ENCODE measurements at places on chromosomes 6 and 20.

- DNase-seq = no peak
Observed at GRCh38 chr20:20969701-20970280, 136.4 kb downstream of the LINC00237 start.

DNA sequence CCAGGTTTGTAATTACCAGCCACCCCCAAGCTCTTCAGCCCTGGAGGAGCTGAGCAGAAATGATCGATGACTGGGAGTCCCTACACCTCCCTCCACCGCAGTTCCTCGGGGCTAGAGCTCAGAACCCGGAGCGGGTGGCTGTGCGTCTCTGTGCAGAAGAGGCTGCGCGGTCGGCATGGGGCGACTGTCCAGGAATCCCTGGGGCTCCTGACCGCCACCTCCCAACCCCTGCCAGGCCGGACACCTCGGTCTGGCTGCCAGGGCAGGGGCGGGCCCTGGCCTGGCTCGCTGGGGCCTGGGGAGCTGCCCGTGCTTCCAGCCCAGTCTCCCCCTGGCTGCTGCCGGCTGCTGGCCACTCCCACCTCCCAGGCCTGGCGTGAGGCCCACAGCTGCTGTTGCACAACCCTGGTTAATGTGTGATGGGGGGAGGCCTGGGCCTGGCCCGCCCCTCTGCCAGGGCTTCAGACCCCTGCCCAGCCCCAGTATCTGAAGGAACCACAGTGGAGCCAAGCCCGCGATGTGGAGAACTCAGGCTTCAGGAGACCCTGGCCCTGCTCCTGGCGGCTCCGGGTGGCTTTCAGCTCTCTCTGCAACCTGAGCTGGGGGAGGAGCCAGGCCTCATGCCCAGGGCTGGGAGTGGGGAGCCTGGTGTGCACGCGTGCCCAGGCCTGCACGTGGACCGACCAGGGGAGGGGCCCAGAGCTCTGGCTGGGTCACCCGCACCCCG, 1.2 kb downstream of the SLC2A4RG start:
- DNase-seq = peak; percentile 96

- DNase-seq = no peak
Observed at GRCh38 chr6:112881828-112882780, 535.0 kb downstream of the RFPL4B start.

DNA sequence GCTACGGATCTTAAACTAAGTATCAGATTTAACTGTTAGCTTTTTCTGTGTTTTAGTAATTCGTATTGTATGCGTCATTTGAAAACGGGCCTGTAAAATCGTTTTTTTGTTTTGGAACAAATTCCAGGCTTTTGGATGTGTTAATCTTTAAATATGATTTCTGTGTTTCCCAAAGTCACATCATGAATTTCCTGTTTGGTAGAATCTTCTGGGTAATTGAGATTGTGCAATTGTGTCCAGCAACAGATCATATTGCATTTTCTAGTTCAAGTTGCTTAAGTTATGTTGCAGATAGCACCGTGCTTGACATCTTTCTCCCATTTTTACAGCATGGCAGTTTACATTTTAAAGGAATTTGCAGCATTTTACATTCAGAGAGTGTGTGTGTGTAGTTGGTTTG, 1.9 kb downstream of the MAPK14 start:
- DNase-seq = no peak

DNA sequence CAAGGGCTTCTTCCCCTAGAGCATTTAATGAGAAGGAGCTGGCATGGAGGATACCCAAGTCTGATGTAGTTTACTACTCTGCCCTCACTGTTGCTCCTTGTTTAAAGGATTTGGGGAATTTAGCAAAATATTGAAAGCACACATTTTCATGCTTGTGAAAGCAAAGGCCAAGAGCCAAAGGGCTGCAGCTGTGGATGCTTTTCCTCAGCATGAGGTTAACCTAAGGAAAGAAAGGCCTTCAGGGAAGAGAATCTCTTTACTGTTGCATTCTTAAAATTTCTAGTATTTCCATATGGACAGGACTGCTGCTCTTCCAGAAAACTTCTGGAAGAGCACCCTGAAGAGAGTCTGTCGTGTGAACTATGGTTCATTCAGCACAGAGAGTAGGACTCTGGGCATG, 45.9 kb upstream of the SASH1 start:
- DNase-seq = no peak

- DNase-seq = no peak
Observed at GRCh38 chr6:88145298-88145963, 20.7 kb downstream of the CNR1 start.

GRCh38 chr20:57870597-57871236, 160.9 kb upstream of the PMEPA1 start:
- no peak for DNase-seq

DNA sequence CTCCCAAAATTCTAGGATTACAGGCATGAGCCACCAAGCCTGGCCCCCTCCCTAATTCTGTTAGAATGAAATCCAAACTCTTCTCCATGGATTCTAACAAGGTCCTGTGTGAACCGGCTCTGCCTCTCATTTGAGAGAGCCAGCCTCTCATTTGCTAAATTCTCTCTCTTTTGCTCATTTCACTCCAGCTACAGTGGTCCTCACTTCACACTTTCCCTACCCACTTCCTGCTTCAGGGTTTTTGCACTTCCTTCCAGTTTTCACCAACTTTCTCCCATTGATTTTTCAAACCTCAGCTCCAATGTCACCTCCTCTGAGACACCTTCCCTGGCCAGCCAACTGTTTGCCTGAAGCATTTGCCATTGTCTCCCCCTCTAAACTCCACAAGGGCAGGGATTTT, 5.1 kb downstream of the COX4I2 start:
- DNase-seq = no peak

DNA sequence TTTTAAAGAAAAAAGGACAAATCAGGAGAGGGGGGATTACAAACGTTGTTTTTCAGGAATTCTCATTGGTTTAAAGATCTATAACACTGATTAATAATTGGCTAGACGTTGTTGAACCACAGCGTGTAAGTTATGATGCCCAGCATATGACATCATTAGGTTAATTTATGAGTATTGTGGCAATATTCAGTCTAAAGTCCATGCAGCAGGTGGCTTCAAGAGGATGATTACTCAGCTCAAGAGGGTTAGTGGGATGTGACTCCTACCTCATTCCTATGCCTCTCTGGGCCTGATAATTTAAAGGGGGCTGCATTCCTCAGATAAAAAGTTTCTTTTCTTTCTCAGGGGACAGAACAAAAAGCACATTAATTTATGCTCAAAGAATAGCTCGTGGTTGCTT, 1309.0 kb downstream of the EPHA7 start:
- DNase-seq = no peak

DNA sequence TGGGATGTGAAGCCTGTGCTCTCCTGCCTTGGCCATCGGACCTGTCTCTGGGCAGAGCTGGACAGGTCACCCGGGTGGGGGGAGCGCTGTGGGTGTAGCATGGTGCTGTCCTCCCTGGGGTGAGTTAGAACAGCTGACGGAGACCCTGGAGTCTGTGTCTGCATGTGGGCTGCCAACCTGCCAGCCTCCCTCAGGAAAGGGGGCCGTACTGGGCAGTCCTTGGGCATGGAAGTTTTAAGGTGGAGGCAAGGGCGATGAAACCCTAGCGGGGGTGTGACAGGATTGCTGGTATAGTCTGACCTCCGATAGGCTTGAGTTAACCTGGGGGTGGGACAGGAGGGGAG, 2.4 kb downstream of the SOX18 start:
- DNase-seq = no peak

DNA sequence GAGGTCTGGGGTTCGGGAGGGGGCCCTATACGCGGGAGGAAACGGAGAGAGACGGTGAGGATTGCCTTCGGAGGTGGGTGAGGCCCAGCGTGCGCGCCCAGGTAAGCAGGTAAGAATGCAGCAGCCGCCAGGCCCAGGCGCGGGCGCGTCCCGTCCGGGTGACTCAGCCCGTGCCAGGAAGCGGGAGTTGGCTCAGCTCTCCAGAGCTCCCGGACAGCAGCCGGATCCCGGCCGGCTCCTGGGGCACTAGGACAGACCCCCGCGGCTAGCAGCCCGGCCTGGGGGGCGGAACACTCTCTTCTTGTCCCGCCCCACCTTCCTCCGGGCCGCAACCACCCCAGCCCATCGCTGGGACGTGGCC, 1.5 kb upstream of the MDFI start:
- DNase-seq = peak; percentile 90

DNA sequence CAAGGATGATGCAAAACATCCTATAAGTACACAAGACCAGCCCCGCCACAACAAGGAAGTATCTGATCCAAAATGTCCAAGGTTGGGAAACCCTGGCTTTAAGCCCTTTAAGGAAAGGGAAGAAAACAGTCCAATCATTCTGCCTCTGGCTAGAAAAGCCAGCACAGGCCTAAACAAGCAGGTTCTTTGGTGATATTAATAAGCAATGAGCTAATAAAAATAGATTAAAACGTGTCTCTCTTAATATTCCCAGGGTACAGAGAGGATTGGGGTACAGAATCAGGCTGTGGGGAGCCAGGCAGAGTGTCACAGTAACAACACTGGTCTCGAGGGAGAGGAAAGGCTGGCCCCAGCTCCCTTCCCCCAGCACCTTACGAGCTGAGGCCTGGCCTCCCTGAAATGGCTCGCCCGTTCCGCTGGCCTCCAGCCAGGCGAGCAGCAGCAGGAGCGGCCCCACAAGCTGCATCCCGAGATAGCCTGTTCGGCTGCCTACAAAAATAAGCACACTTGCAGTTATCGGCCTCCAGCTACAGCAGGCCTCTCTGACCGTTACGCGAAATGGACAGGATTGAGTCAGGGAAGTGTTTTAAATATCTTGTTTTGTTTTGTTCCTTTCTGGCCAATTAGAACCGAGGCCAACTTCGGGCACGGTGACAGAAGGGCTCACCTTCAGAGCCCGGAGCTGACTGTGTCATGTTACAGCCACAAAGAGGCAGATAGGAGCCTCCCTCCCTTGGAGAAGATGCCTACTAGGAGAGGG, 4.0 kb upstream of the ZMYND8 start:
- peak; percentile 82 for DNase-seq
